ENCODE measurements at places on chromosomes 16 and 17.
A peak's percentile ranks its signal among the peaks of the same experiment; 100 is the strongest.

- no peak for DNase-seq
Observed at GRCh38 chr17:78315355-78316114, 44.3 kb downstream of the SOCS3 start.

DNA sequence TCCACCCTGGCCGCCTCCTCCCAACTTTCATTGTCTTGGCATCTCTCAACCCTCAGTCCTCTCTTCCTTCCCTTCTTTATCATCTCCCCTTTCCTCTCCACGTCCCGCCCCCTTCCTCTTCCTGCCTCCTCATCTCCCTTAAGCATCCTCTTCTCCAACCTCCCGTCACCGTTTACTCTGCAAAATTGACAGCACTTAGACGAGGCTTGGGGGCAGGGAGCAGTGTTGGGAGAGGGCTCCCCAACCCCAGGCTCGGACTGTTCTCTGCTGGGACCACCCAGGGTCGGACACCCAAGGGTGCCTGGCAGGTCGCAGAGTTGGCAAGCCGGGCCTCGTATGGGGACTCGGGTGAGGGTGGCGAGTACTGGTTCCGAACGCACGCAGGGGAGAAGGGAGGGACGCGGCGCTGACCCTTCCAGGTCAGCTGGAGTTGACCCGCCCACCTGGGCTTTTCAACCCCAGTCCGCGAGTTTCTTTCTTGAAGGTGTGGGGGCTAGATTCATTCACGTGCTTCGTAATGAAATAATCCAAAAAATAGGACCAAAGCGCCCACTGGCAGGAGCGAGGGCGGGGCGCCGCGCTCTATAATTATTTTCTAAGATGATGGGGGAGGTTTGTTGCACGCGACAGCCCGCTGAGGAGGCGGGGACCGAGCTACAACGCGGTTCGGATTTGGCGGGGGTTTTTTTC, 775 bp upstream of the PAGR1 start:
- DNase-seq, result peak; percentile 66

GRCh38 chr17:50691550-50692447, 15.9 kb downstream of the ANKRD40 start:
- no peak for DNase-seq

- DNase-seq, result no peak
Observed at GRCh38 chr16:9012848-9013507, 49.3 kb upstream of the USP7 start.

GRCh38 chr17:71477356-71477755, 643.5 kb upstream of the SOX9 start:
- no peak for DNase-seq

Data from RPMI8226 (cell line).